ENCODE measurements at places on chromosomes 7 and 10.
A peak's percentile ranks its signal among the peaks of the same experiment; 100 is the strongest.

- H3K4me3 ChIP-seq, result no peak overlapping the region
- no peak overlapping the region for H3K27ac ChIP-seq
- H3K27me3 ChIP-seq, result no peaks in the 10 kb centered on the region
- no peak for DNase-seq
Observed at GRCh38 chr7:18167815-18168214, 140.2 kb upstream of the PRPS1L1 start.

- no peak for DNase-seq
- no peaks in the 10 kb centered on the region for H3K4me1 ChIP-seq
- H3K27ac ChIP-seq, result no peak overlapping the region
- no peaks in the 10 kb centered on the region for H3K27me3 ChIP-seq
Observed at GRCh38 chr10:71496927-71497762, 100.4 kb downstream of the CDH23 start.

GRCh38 chr10:3460420-3461128 lies 288.0 kb upstream of the PITRM1 start:
- no peaks in the 10 kb centered on the region for H3K4me1 ChIP-seq
- no peak for DNase-seq
- H3K4me3 ChIP-seq, result no peak overlapping the region
- H3K27ac ChIP-seq, result no peak overlapping the region

DNA sequence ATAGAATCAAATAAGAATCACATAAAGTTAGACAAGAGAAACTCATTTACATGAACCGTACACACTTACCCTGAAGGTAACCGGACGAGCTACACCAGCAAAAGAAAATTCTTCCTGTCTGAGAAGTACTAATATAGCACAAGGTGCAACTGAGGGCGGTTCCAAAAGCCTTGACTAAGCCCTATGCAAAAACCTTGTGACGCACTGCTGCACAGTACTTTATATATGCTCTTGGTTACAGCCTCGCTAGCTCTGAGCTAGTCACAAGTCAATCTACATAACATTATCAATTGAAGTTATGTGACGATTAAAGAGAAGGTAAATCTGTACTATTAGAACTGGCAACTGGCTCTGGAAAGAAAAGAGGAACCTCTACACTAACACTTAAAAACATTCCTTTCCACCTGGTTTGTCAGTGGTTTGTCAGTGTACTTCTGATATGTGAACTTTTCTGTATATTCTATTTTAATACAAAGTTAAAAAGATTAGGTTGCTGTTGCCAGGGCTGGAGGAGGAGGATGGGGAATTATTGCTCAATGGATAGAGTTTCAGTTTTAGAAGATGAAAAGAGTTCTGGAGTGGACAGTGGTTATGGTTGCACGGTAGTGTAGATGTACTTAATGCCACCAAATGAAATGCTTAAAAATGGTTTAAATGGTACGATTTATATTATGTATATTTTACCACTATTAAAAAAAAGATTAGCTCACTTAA lies 21.6 kb downstream of the NT5C3A start:
- no peak for DNase-seq
- H3K4me3 ChIP-seq, result peak overlapping the region; percentile 23
- no peaks in the 10 kb centered on the region for H3K36me3 ChIP-seq
- peak overlapping the region; percentile 22 for H3K27ac ChIP-seq
- H3K27me3 ChIP-seq, result no peaks in the 10 kb centered on the region

DNA sequence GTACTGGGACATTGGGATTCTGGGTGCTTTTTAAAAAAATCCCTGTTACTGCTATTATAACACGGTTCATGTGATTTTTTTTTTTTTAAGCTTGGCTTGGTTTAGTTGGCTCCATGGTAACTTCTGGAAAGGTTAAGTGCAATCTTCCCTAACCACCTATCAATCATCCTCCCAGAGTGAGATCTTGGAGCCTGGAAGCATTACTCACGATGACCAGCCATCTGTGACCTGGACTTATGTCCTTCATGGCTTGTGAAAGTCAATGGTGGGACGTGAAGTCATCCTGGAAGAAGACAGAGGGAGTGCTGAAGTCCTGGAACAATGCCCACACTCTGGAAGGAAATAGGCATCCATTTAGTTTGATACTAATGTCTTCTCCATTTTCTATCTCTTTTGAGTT lies 135.5 kb upstream of the FRMD4A start:
- no peak overlapping the region for H3K4me3 ChIP-seq
- no peaks in the 10 kb centered on the region for H3K27me3 ChIP-seq
- no peak for DNase-seq
- no peaks in the 10 kb centered on the region for H3K4me1 ChIP-seq

- no peak overlapping the region for H3K4me3 ChIP-seq
- DNase-seq, result no peak
- peak overlapping the region; percentile 86 for H3K27ac ChIP-seq
- H3K27me3 ChIP-seq, result no peaks in the 10 kb centered on the region
Observed at GRCh38 chr7:132250480-132251326, 325.6 kb downstream of the PLXNA4 start.

DNA sequence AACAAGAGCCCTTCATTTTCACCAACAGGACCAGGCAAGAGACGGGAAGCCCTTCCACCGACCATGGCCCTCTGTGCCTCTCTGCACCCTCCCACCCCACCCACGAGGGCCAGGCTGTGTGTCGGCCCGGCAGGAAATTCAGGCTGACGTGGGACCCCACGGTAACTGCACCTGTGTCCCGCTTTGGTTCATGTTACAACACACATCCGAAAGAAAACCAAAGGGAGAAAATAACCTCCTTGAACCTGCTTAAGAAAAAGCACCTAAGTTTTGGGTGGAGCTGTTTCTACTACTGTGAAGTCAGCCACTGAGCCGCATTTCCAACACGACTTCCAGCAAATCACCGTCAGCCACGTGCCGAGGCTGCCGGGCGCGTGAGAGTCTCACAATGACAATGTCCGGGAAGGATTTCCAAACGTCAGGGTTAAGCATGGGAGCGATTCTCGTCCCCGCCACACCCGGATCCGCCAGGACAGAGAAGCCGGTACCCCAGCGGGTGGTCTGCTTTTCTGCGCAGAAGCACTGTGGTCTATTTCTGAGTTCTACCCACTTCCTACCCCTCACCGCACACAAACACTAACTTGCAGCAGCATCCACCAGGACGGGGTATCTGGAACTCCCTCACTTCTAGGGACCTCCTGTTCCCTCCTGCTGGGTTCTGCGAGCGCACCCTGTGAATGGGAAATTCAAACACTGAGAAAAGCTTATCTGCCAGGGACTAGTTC lies 36.6 kb downstream of the AMZ1 start:
- no peaks in the 10 kb centered on the region for H3K27me3 ChIP-seq
- no peaks in the 10 kb centered on the region for H3K4me1 ChIP-seq
- no peaks in the 10 kb centered on the region for H3K36me3 ChIP-seq
- H3K4me3 ChIP-seq, result no peak overlapping the region

DNA sequence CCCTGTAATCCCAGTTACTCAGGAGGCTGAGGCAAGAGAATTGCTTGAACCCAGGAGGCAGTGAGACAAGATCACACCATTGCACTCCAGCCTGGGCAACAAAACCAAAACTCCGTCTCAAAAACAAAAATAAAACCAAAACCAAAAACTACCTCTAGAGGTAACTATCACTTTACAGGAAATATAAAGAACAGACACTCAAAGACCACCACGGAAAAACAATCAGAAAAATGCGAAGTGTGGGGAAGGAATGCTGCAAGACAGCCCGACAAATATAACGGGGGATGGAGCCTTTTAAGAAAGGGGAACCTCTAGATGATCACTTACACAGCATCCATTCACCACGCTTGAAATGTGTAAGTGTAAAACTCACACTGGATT lies 4.3 kb downstream of the HNRNPF start:
- no peaks in the 10 kb centered on the region for H3K27me3 ChIP-seq
- H3K27ac ChIP-seq, result no peak overlapping the region
- H3K4me3 ChIP-seq, result no peak overlapping the region
- peaks cover 8% of the 10 kb centered on the region for H3K4me1 ChIP-seq
- DNase-seq, result no peak

DNA sequence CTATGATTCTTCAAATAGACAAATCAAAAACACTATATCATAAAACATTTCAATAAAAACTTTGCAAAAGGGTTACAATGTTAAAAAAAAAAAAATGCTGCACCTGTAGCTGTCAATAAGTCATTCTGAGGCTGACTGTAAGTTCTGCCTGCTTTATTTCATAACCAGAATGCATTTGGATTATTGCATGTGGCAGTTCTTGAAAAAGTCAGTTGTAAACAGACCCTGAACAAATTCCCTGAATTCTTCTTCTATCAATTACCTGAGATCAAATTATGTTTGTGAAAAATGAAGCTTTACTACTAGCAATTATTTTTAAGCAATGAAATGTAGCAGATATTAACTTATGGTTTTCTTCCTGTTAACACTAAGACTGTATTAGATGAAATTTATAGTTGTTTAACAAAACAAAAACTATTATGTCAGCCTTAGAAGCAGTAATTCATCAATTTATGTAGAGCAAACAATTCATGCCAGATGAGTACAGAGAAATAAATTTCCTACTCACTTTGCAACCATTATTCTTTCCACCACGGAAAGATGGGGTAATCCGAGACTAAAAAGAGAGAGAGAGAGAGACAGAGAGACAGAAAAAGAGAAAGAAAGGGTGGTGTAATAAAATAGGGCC lies 107.8 kb downstream of the SFMBT2 start:
- DNase-seq, result no peak
- H3K27ac ChIP-seq, result no peak overlapping the region
- no peak overlapping the region for H3K4me3 ChIP-seq
- no peaks in the 10 kb centered on the region for H3K4me1 ChIP-seq

- no peak for DNase-seq
- H3K4me1 ChIP-seq, result no peaks in the 10 kb centered on the region
- no peak overlapping the region for H3K27ac ChIP-seq
Observed at GRCh38 chr7:121286742-121287734, 41.8 kb upstream of the WNT16 start.

DNA sequence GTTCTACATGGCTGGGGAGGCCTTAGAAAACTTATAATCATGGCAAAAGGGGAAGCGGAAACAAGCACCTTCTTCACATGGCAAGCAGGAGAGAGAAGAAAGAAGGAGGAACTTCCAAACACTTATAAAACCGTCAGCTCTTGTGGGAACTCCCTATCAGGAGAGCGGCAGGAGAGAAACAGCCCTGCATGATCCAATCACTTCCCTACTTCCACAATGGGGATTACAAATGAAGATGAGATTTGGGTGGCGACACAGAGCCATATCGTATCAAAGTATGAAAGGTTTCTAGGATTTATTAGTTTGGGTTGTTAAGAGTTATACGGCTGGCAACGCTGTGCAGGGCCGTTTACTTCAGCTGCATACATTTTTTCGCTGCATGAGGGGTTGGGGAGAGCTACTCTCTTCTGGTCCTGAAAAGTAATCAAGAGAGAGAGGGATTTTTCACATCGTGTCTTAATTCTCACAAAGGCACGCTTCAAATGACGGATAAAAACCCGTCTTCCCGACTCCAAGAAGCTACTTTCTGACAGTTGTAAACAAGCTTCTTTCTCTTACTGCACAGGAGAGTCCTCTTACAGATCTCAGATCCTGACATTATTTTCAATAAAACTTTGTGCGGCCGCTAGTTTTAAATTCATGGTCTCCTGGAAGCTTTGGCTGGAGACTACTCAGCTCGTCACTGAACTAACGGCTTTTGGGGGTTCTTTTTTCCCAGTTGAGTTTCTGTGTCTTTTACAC lies 751 bp upstream of the GTPBP10 start:
- H3K27ac ChIP-seq, result peak overlapping the region; percentile 91
- no peaks in the 10 kb centered on the region for H3K27me3 ChIP-seq
- no peak for DNase-seq
- peaks cover 8% of the 10 kb centered on the region for H3K4me1 ChIP-seq

DNA sequence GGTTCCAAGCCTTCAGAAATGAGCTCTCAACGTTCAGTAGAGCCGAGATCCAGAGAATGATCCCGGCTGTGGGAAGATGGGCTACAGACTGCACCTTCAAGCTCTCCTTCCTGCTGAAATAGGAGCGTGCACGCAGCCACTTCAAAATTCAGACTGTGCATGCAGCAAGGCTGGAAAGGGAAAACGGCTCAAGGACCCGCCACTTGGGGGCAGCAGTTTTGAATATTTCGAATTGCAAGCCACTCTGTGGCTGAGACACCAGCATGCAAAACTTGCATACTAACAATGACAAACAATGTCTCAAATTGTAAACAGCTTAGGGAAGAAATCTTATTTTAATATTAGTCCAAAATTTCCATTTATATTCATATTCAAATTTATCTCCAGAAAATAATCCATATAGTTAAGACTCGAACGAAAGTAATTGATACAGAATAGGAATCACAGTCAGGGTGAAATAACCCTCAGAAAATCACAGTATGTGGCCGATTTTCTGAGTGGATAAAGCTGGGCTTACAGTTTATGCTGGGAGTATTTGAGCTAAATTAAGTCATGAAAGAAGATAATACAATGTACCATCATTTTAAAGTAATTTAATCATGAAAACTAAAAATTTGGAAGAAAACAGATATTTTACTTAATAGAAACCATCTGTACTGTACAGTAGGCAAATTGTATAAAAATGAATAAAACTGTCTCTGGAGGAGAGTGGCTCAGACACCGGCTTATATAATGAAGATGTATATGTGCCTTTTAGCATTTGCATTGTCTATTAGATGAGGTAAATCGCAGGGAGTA lies 137.9 kb upstream of the MKI67 start:
- no peaks in the 10 kb centered on the region for H3K27me3 ChIP-seq
- H3K36me3 ChIP-seq, result no peaks in the 10 kb centered on the region
- peak; percentile 68 for DNase-seq
- H3K27ac ChIP-seq, result no peak overlapping the region

- H3K36me3 ChIP-seq, result no peaks in the 10 kb centered on the region
- H3K4me1 ChIP-seq, result no peaks in the 10 kb centered on the region
- no peak for DNase-seq
- no peaks in the 10 kb centered on the region for H3K27me3 ChIP-seq
- no peak overlapping the region for H3K4me3 ChIP-seq
- no peak overlapping the region for H3K27ac ChIP-seq
Observed at GRCh38 chr7:22681312-22681711, 45.7 kb upstream of the IL6 start.

DNA sequence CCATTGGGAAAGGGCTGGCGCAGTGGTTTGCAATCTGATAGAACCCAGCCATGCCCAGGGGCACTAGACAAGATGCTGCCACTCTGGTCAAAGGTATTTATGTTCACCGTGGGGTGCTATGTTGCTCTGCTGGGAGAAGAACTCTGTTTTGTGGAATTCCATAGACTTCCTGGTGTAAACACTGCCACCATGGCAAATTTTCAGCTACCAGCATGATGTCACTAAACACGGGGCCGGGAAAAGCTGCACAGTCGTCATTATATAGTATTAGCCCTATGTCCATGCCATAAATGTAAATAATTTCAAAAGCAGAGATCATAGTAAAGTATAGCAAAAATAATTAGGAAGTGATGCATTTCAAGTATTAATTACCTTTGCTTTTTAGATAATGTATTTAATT lies 500.6 kb downstream of the PARD3 start:
- no peak overlapping the region for H3K4me3 ChIP-seq
- no peak for DNase-seq
- no peaks in the 10 kb centered on the region for H3K4me1 ChIP-seq
- H3K27ac ChIP-seq, result no peak overlapping the region

DNA sequence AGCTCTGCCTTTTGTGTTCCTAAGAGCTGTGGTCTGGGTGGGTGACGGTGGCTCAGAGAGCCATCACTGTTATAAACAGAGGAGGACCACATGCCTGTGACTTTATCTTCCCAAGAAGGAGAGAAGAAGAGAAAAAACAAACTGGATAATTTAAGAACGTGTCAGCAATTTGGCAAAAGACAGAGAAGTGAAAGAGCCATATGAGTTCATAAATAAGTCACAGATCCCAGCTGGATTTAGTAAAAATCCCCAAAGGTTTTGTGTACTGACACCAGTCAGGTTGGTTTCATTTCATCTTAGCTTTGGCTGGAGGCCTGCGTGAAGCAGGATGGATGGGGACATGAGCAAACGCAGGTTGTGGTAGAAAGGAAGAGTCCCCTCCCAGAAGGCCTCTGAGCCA lies 120.7 kb downstream of the CXCL12 start:
- no peaks in the 10 kb centered on the region for H3K36me3 ChIP-seq
- no peaks in the 10 kb centered on the region for H3K27me3 ChIP-seq
- peaks cover 2% of the 10 kb centered on the region for H3K4me1 ChIP-seq
- no peak overlapping the region for H3K4me3 ChIP-seq
- peak overlapping the region; percentile 71 for H3K27ac ChIP-seq

Data from breast epithelium (tissue), 4 donors.